ENCODE measurements at places on chromosomes 16 and 17.

DNA sequence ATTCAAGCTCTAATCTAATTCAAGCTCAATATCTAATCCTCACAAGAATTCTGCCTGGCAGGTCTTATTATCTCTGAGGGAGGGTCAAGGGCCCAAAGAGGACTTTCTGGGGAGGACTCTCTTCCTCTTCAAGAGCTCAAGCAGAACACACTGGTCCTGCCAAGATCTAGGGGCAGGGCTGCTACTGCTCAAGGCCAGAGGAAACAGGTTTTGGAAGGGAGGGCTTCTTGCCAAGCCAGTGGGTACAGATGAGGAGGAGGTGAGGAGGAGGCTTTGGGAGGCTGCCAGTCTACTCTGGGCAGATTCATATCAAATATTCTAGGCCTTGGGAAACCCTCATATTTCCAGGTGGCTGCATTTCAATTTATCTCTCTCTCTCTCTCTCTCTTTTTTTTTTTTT is 51.8 kb upstream of the IL34 start:
- DNase-seq = no peak

GRCh38 chr16:65663774-65664173 is 541.9 kb upstream of the CDH11 start:
- no peak for DNase-seq

- DNase-seq = no peak
These were observed 56.8 kb downstream of the AMFR start for GRCh38 chr16:56368545-56368944.

- no peak for DNase-seq
These were observed 343.8 kb downstream of the TOX3 start for GRCh38 chr16:52203096-52203495.

GRCh38 chr16:1427473-1428461 is 3.1 kb upstream of the PERCC1 start:
- DNase-seq = no peak

- no peak for DNase-seq
These were observed 19.2 kb downstream of the CLEC19A start for GRCh38 chr16:19304750-19305149.

DNA sequence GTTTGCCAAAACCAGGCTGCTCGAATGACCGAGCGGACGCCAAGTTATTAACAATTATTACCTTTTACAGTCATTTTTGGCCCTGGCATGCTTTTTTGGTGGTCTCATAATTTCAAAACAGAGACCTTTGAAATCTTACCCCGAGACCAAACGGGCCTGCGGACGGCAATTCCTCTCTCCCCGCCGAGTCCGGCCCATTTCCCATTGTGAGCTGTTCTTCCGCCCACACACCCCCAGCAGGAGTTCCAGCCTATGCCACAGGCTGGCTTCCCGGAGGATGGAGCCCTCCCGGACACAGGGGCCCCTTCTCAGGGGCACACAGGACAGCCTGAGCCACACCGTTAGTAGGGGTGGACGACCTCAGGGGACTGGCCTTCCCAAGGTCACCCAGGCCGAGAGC is 130.7 kb downstream of the C16orf95 start:
- no peak for DNase-seq

DNA sequence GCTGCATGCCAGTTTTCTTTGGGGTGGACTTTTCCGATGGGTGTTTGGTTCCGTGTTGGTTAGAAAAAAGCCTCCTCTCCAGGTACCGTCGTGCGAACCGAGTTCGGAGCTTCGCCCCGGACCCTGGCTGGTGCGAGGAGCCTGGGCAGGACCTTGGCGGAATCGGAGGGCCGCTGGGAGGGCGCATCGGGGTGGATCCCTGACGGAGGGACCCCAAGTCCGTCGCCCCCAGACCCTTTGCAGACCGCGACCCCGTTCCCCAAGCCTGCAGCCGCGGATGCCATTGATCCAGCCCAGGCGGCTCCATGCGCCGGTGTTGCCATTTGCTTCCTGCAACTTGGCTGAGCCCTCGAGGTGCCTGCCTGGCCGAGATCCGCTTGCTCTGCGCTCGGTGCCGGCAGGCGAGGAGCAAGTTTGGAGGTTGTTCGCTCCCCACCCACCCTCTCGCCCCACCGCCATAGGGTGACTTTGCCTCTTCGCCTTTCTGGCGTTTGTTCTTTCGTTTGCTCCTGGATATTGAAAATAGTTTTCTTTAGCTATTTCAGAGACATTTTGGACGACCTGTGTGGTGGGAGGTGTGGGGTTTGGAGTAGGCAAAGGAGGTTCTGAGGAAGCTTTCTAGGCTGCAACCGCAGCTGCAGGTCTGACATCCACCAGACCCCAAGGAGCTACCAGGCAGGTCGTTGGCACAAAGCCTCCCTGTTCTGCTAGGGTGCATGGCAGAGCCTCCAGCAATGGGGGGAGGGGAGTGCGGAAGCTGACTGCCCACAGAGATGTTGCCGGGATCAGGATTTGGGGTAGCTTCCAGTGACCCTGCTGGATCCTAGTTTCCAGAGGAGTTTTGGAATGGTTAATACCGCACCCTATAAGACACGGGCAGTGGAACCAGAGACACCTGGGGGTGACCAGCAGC is 58.2 kb downstream of the RAP1GAP2 start:
- DNase-seq = peak; percentile 10

GRCh38 chr17:43330876-43331639 is 67.7 kb upstream of the ARL4D start:
- DNase-seq = no peak

- DNase-seq = no peak
These were observed 11.8 kb upstream of the CIBAR2 start for GRCh38 chr16:85123891-85124635.

DNA sequence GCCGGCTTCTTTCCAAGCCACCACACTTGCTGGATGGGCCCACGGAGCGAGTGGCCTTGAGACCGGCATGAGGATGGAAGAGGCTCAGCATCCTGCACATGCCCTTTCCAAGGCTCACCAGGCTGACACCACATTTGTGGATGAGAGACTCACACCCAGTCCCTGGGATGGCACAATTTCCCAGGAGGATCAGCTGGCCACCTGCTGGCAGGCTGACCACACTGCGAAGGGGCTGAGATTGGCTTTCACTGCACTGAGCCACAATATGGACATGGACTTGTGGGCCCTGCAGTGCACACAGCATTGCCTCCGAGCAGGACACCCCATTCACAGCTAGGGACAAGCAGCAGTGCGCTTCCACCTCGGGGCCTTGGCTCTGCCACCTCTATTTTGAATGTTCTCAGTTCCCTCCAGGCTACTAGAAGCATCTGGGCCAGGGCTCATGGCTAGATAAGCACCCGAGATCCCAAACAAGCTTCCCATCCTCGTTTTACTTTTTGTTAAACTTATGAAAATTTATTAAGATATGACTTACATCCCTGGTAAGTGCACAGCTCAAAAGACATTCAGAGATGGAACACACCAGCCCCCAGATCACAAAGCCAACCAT is 25.3 kb upstream of the KSR1 start:
- DNase-seq = no peak

DNA sequence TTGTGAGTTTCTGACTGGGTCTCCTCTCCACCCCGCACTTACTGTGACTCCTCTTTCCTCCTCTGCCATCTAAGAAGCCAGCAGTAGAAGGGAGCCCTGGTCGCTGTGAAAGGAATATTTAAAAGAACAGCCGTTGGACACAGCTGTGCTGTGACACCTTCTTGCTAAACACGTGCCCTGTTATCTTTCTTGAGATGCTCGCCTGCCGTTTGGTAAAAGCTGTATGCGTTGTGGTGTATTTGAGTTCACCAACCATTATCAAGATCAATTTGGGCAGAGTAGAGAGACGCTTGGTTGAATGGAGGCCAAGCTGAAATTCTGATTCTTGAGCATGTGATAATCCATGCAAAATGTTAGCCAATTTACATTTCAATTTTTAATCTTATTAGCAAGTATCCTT is 3.8 kb downstream of the GID4 start:
- no peak for DNase-seq

GRCh38 chr16:12545297-12545610 is 258.4 kb downstream of the CPPED1 start:
- no peak for DNase-seq

DNA sequence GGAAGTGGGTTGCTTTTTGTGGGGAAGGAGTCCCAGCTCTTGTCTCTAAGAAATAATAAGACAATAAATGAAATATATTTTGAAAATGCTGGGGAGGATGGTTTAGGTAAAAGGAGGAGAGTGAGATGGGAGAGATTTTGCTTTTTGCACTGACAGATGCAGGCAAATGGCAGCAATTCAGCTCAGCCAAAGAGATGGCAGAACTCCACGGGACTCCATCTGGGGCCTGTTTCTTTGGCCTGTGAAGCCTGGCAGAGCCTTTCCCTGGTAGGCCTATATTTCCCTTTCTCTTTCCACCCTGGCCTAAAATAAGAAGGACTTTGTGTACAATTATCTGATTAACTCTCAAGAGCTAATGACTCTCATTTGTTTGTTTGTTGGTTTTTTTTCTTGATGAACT is 1525.1 kb downstream of the CDH11 start:
- DNase-seq = no peak

DNA sequence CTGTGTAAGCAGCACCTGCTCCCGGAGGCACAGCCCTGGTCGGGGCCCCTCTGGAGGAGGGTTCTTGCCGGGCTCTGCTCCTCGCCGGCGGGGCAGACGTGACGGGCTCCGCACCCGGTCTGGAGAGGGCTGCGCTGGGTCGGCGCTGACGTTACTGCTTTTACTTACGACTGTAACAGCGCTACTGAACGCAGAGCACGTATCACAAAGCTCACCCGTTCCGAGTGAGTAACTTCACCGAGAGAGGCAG is 1.3 kb upstream of the RAB40C start:
- peak; percentile 65 for DNase-seq

DNA sequence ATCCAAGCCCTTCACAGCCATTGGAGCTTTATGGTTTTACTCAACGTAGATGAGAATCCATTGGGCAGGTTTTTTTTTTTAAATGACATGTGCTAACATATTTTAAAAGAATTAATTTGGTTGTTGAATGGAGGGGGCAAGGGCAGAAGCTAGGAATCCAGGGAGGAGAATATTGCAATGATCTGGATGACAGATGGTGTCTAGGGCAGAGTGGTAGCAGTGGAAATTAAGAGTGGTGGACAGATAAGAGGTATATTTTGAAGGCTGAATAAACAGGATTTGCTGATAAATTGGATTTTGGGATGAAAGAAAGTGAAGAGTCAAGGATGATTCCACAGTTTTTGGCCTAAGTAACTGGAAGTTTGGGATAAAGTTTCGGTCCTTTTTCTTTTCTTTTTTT is 54.8 kb upstream of the DHX40 start:
- DNase-seq = no peak

DNA sequence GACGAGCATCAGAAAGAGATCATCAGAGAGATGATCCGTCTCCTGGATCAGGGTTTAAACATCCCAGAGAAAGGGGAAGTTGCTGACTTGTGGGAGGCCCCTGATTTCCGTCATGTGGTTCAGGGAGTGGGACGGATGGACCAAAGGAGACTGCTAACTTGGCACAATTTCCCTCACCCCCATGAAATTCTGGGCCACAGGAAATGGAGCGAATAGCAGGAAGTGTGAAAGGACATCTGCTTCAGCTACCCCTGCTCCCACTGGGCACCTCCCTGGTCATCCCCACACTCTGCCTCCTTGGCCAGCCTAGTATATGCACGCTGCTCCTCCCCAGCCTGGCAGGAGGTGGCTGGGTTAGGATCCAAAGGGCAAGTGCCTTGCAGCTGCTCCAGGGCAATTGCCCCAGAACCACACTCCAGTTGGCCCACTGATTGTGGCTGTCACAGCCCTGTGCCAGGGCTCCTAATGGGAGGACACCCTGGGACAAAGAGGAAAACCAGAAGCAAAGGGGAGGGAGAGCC is 1.3 kb downstream of the ARRB2 start:
- no peak for DNase-seq

DNA sequence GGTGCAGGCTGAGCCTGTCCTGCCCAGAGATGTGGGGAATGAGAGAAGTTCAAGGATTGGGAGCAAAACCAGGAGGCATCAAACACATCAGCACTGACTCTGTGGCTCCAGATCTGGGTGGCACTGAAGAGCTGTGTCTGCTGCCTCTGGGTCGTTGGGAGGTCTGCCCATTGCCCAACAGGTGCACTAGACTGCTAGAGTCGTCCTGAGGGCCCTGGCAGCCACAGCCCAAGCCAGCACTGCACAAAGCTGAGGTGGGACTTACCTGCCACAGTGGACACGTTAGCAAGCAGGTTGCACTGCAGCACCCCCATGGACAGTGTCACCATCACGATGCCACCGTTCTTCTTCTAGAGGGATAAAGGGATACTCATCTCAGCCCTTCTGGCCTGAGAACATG is 3.3 kb downstream of the DPEP3 start:
- DNase-seq = no peak

DNA sequence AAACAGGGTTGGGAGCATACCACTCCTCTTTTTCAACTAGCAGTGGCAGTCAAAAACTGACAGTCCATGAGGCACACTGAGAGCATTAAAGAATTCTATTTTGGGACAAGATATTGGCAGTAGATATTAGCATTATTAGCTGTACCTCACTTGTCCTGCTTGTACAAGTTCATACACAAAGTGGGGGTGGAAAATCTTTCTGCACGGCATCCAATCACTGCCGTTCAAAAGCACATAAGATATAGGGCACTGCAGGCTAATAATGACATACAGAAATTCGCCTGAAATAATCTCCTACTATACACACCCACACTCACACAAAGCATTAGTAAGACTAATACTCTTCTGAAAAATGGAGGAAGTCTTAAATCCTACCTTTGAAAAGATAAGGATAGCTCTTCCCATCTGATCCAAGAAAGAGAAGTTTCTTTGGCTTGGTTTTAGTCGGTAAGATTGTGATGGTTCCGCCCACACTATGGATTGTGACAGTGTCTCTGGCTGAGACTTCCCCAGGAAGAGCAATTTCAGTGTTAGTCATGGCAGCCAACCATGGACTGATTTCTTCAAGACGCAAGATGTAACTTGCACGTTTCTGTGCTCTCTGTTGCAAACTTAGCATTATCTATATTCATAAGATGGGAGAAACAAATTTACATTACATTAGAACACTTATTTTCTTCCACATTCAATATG is 40.6 kb upstream of the ARL6IP1 start:
- no peak for DNase-seq

DNA sequence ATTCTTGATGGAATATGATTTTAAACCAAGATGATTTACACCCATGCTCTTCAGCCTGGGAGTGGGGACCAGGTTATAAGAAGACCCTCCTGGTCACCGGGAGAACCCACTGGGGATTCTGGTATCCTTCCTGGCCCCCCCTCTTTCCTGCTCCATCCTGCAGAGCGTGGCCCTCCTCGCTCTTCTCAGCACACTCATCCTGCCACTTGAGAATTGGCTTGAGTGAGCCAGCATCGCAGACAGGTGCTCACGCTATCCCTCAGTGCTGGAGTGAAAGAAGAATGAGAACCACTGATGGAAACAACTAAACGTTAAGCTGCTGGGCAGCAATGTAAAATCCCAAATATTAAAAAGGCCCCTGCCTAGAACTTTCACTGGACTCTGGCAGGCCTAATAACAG is 98.0 kb downstream of the CYTH1 start:
- no peak for DNase-seq

- DNase-seq = no peak
These were observed 223.2 kb downstream of the C16orf95 start for GRCh38 chr16:87093804-87094555.

GRCh38 chr17:67531291-67531690 is 154.2 kb downstream of the PITPNC1 start:
- no peak for DNase-seq
